CD4-positive, alpha-beta T cell treated with Interleukin-10 for 1 hour (primary cell): ENCODE measurements at places on chromosomes 7 and 10.

DNA sequence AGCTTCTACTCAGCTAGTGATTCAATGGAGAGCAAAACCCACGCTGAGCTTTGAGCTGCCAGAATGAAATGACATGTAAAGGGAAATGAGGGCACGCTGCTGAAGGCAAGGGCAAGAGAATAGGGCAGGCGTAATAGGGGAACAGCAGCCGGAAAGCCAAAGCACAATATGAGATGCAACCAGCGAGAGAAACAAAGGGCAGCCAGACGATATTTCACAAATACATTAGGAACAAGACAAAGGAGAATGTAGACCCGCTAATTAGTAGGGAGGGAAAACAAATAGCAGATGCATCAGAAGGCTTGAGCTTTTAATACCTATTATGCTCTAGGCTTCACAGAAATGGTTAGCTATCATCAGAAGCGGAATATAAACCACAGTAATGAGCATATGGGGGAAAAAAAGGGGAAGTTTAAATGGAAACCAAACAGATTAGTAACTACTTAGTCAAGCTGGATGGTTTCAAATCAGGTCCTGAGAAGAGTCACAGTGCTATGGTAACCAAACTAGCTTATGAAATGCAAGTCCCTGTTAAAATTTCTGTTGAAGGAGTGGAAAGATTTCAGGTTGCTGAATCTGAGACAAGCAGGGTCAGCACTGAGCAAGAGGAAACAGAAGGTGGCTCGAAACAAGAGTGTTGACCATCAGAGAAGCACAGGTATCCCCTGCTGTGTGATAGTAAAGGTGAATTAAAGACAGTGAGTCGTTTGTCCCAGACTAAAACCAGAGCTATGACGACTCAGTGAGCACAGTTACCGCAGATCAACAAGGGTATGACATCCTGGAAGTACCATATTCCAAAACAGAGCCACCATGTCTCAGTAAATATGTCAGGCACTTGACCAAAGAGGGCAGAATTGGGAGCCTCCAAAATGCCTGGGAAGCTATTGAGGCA lies 496.9 kb upstream of the CELF2 start:
- DNase-seq, result no peak

DNA sequence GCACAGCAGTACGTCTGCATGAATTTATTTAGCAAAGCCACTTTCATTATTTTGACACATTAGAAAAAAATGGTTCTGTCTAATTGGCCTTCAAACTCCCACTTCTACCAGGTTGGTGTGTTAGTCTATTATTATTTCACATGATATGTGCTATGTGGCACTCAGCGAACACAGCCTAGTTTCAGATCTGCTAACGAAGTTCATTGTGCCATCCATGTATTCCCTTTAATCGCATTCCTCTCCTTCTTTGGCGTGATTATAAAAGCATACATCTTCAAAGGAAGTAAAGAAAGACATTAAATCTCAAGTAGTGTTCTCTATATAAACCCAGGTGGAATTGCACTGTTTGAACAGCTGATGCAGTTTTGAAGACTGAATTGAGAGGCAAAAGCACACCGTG lies 96.4 kb upstream of the CACNA2D1 start:
- DNase-seq, result no peak

DNA sequence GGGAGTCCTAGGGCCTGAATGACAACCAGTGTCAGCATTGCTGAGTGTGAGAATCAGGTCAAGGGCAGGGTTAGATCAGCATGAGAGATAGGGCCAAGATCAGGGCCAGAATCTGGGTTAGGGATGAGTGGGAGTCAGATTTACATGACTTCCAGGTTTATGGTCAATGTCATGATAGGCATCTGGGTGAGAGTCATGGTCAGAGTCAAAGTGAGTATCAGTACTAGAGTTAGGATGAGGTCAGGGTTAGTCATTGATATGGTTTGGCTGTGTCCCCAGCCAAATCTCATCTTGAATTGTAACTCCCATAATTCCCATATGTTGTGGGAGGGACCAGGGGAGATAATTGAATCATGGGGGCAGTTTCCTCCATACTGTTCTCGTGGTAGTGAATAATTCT lies 12.3 kb downstream of the MRPS24 start:
- DNase-seq, result no peak

- no peak for DNase-seq
Observed at GRCh38 chr10:78491812-78492211, 458.1 kb downstream of the RPS24 start.

DNA sequence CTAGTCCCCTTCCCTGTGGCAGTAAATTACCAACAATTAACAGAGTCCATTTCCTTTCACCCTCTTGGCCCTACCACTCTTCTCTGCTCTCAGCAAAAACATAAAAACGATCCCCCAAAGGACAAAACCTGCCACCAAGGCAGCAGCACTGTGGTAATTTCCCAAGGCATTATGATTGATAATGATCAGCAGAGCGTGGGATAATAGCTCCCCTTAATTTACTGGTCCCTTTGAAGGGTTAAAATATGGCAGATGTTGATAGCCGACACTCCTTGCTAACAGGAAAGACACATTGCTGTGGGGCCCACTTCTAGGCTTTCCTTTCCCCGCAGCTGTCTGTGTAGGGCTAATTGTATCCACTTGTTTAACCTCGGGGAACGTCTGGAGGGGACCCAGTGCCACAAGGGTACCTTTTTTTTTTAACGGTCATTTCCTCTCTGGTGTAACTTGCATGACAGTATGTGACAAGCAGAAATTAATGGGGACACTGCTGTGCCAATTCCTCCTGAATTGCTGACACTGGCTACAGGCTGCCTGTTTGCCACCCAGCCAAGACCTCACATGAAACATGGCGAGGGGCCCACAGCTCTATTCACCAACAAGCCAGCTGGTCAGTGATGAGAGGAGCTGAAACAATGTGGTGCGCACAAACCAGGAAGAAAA lies 81.3 kb downstream of the CDK6 start:
- no peak for DNase-seq

DNA sequence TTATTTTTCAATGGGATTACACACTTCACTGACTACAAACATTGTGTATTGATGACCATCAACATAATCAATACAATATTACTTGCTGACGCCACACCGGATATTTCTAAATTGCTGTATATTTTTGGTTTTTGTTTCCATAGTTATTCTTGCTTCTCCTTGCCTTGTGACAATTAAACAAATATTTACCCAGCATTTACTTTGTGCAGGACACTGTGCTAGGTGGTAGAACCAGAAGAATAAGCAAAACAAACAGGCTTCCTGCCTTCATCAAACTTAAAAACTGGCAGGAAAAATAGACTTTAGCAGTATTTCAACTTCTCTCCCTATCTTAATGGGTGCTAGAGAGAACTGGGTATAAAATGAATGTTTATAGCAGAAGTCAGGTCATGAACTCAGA lies 50.6 kb downstream of the ZNF277 start:
- no peak for DNase-seq

- no peak for DNase-seq
Observed at GRCh38 chr10:130737186-130737585, 574.3 kb downstream of the TCERG1L start.

DNA sequence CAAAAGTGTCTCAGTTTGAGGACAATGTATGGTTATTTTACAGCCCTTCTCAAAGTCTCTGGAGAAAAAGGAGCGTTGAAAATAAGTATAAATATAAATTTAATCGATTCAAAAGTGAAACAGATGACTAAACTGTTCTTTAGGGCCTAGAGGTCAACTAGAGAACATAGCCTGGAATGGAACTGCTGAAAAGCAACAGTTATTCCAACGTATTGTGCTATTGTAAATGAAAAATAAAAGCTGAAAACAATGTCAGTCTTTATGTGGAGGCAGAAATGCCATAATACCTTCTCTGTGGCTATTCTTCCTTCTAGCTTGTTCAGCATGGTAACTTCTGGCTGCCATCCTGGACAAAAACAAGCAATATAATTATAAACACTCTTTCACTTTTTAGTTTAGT lies 362.5 kb downstream of the ARL4A start:
- no peak for DNase-seq

GRCh38 chr10:80144067-80144695 lies 11.7 kb downstream of the PLAC9 start:
- peak; percentile 27 for DNase-seq

DNA sequence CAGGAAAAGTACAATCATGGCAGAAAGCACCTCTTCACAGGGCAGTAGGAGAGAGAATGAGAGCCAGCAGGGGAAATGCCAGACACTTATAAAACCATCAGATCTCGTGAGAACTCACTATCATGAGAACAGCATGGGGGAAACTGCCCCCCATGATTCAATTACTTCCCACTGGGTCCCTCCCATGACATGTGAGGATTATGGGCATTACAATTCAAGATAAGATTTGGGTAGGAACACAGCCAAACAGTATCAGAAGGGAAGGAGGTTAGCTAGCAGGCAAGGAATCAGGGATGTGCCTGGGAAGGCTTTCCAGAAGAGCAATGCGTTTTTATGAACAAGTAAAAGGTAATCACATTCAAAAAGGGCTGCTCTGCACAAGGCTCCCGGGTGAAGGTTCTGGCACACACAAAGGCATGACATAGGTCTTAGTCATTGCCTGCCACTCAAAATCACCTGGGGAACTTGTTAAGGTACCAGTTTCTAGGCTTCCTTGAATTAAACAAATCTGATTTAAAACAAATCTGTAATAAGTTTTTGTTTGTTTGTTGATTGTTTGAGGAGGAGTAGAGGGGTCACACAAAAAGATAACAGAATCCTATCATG lies 40.9 kb downstream of the BMPER start:
- no peak for DNase-seq

DNA sequence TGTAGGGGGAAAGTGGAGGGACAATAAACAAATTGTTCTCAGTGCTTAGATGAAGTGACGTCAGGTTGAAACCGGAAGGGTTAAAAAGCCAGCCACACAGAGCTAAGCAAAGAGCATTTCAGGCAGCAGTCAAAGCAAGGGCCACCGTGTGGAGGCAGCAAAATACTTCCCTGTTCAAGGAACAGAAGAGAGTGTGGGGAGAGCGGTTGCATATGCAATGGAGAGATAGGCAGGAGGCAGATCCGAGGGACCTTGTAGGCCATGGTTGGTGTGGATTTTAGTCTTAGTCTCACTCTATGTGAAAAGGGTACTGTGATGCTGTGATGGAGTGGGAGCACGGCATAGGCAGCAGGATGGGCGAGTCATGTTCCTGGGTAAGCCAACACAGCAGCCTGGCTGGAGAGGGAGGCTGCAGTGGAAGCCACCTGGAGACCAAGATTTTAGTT lies 3.8 kb upstream of the STN1 start:
- peak; percentile 46 for DNase-seq

DNA sequence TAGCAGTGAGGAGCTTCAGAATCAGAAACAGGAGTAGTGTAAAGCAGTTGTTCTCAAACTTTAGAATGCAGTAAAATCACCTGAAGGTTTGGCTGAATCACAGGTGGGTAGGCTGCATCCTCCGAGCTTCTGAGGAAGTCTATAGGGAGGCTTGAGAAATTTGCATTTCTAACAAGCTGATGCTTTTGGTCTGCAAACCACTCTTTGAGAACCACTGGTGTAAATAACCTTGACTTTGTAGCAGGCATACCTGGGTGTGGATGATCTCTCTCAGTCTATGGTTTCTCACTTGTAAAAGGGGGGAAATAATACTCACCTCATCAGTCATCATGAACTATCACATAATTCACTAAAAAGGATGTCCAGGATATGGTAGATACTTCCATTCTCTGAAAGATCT lies 118.1 kb downstream of the SRI start:
- no peak for DNase-seq

GRCh38 chr10:100746784-100747455 lies 1.5 kb downstream of the PAX2 start:
- no peak for DNase-seq

- DNase-seq, result no peak
Observed at GRCh38 chr7:138889582-138890498, 91.3 kb downstream of the KIAA1549 start.

DNA sequence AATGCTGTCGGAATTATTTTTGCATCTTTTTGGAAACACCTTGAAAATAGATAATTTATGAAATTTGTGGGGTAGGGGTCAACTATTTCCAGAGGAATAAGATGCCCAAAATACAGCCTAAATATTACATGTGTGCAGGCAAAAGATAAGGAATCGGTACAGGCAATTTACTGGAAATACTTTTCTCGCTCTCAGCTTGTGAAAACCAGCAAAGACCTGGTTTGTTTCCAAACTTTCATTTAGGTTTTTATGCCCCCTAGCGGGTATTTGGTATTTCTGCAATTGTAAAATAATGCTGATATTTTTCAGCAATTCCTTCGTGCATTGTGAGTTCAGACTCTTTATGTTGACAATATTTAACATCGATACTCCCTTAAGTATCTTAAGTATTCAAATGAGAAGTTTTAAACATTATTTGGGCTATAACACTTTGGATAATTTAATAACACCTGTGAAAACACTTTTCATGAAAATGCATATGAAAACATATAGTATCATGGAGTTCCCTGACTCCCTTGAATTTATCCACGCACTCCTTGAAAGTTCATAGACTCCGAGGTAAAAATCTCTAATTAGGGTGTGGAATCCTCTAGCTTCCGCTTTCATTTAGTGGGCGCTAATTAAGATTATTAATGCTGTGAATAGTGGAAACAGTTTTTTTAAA lies 132.4 kb downstream of the TSPAN12 start:
- DNase-seq, result peak; percentile 0
